Anterior cingulate cortex (tissue), 58 donors: ENCODE measurements at places on chromosomes 16 and 17.

- peak; percentile 33 for DNase-seq
Measured at GRCh38 chr17:75153780-75154194, 525 bp downstream of the JPT1 start.

DNA sequence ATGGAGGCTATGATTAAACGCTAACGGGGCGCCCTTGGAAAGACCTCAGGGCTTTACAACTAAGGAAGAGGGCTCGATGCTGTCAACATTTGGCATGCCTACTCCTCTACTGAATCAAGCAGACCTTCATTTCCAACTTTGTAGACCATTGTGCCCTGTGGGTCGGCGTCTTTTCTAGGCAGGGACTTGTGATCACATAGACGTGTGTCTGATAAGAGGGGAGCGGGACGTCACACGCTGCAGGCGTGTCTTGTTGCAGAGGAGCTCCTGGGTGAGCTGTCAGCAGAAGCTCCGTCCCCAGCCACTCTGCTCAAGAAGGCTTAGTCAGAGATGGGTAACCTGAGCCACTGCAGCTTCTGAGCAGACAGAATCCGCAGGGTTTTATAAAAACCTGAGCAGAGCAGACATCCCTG, 2.8 kb downstream of the MAPK8IP3 start:
- DNase-seq: peak; percentile 67

DNA sequence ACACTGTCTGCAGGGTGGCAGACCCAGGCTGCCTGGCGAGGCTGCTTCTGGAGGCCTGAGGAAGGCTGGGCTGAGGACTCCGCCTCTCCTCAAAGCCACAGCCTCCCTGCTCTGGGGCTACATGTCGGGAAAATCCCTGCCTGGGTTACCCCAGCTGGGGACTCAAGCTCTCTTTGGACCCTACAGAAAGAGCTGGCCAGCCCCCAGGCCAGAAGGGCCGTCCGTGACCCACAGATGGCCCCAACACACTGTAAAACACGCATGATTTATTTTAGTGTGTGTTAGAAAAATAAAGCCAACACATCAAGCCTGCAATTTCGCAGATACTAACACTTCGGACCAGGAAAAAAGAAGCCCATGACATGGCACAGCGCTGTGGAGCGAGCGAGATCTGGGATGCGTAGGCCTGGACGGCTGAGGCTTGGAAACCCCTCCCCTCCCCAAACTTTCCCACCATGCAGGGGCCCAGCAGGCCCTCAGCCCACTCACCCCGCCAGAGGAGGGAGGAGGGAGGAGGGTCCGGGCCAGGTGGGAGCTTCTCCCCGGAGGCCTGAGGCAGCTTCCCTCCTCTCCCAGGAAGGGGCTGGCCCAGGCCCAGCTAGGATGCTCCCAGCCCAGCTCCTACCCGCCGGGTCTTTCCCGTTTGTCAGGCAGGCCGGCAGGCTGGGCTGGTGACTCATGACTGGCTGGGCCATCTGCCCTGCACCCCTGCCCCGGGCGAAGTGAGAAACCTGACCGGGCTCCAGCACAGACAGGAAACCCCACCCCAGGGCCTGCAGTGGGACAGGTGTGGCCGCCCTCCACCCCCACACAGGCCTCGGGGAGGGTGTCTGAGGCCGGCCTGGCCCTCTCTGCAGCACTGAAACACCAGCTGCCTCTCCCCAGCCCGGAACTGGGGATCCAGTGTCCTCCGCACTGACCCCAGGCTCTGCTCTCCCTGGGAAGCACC, 34.1 kb upstream of the SLC38A10 start:
- DNase-seq: no peak

DNA sequence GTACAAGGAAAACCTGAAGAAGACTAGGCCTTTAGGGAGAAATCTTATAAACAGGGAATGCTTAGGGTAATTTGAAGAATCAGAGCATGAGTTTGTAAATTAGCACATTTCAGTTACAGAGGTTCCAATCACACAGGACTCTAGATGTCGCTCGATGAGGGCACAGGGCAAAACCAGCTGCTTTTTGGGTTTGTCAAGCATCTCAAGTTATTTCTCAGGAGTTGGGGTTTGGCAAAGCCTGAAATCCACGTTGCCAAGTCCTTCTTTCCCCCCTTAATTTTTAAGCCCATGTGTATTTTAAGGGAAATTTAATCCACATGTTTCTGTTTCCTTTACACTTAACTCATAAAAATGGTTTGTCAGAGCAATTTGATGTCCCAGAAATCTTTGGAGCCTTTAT, 146.9 kb downstream of the ANKFN1 start:
- no peak for DNase-seq

- no peak for DNase-seq
Measured at GRCh38 chr17:76667491-76667755, 23.9 kb upstream of the ST6GALNAC1 start.

- DNase-seq: no peak
Measured at GRCh38 chr16:78566397-78567073, 467.1 kb downstream of the WWOX start.

GRCh38 chr16:74281300-74281699, 15.3 kb upstream of the PSMD7 start:
- no peak for DNase-seq
